Right lung (tissue), 10 donors: ENCODE measurements at places on chromosomes 3 and 15. TPM values are rescaled to one million over a fixed set of nuclear protein-coding genes. Genes with fewer than 3 reads are reported as not detected.

Gene MYL3
- polyA plus RNA-seq, result 25.7 TPM

Gene MFGE8
- 123 TPM for polyA plus RNA-seq

Gene MYEF2
- 51.9 TPM for polyA plus RNA-seq

Gene AMIGO3
- polyA plus RNA-seq, result 2.4 TPM

Gene RTP3
- polyA plus RNA-seq, result not detected

Gene ZNF660
- 27.0 TPM for polyA plus RNA-seq

Gene SRGAP3
- polyA plus RNA-seq, result 20.7 TPM

Gene ZPLD1
- not detected for polyA plus RNA-seq
